B cell (primary cell): ENCODE measurements at places on chromosomes 3 and 15.

DNA sequence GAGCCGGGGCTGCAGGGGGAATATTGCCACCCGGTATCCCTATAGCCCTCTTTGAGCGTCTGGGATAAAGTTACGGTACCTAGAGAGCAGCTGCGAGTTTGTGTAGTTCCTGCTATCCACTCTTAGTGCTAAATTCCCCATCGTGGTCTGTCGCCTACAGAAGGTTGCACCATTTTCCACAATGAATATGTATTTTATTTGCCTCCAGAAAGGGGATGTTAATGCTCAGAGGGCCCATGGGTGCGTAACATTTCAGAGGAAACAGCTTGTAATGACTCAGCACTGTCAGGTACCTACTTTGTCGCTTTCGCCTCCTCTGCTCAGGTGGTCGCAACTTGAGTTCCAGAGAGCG, 1.1 kb downstream of the SLCO3A1 start:
- DNase-seq: peak; percentile 31

- DNase-seq: peak; percentile 44
These were observed 121.1 kb downstream of the OXSM start for GRCh38 chr3:25910997-25911396.

GRCh38 chr3:126057936-126058335, 26.0 kb downstream of the SLC41A3 start:
- no peak for DNase-seq

DNA sequence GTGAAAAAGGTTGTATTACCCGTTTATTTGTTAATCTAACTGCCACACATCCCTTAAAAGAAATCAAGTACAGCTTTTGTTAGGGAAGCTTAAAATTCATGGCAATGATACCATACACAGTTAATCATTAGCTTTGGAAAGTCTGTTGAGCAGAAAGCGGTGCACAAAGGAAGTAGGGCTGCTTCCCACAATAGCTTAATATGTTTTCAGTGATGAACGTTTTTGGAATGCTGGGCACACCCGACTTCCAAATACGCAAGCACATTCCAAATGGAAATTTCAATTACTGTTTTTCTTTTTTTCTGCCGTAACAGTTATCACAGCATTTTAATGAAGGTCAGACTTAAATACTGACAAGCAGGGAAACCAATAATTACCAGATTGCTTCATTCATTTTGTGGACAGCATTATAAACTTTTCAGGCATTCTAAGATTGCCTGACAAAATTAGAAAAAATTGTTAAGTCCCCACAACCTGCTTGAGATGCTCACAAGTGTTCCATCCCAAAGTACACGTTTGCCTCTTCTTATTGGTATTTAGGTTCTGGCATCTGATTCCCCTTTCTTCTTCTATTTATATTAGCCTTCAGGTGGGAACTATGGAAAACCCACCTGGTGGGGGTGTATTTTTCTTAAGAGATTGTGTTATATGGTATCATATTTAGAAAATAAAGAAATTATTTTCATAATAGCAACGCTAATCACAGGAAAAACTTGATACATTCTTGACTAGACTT, 1.1 kb upstream of the ECT2 start:
- peak; percentile 12 for DNase-seq

- no peak for DNase-seq
These were observed 39.4 kb upstream of the CCR2 start for GRCh38 chr3:46314517-46314916.

GRCh38 chr3:125150525-125151441, 61.8 kb downstream of the SLC12A8 start:
- peak; percentile 43 for DNase-seq

GRCh38 chr3:194598771-194599557, 34.3 kb downstream of the TMEM44 start:
- no peak for DNase-seq
